Tracheal epithelial cell (primary cell): ENCODE measurements at places on chromosomes 7 and 10. TPM values are rescaled to one million over a fixed set of nuclear protein-coding genes. Genes with fewer than 3 reads are reported as not detected.

The NRBF2 gene
- total RNA-seq: 32.2 and 33.7 TPM in 2 replicates

The CYP2C19 gene
- total RNA-seq: 0.21 TPM in 1 of 2 replicates, not detected in the other

The ATE1 gene
- total RNA-seq: 21.7 and 31.3 TPM in 2 replicates

The UPK3B gene
- 0.72 and 1.7 TPM in 2 replicates for total RNA-seq

The NAPEPLD gene
- total RNA-seq: 4.0 and 5.8 TPM in 2 replicates

The NEUROD6 gene
- not detected in 2 replicates for total RNA-seq

The TEX47 gene
- not detected in 2 replicates for total RNA-seq

The ITPRID1 gene
- total RNA-seq: not detected in 2 replicates

The SMARCD3 gene
- 6.8 and 13.0 TPM in 2 replicates for total RNA-seq

The GUSB gene
- 16.6 and 21.2 TPM in 2 replicates for total RNA-seq

The NKX6-2 gene
- total RNA-seq: not detected in 2 replicates

The IL6 gene
- 23.1 TPM in 1 of 2 replicates, not detected in the other for total RNA-seq

The NEURL1 gene
- total RNA-seq: 0.24 and 0.85 TPM in 2 replicates

The SLC18A3 gene
- not detected in 2 replicates for total RNA-seq

The EVX1 gene
- total RNA-seq: not detected in 2 replicates

The HYAL4 gene
- under 0.01 TPM in 1 of 2 replicates, not detected in the other for total RNA-seq

The TRPV6 gene
- under 0.01 TPM in 1 of 2 replicates, not detected in the other for total RNA-seq

The ING3 gene
- total RNA-seq: 7.0 and 8.0 TPM in 2 replicates

The KNDC1 gene
- total RNA-seq: under 0.01 and 0.21 TPM in 2 replicates

The SHTN1 gene
- 2.3 and 4.3 TPM in 2 replicates for total RNA-seq

The PYROXD2 gene
- total RNA-seq: 2.1 and 17.1 TPM in 2 replicates

The AKR1D1 gene
- not detected in 2 replicates for total RNA-seq

The ACHE gene
- 0.24 TPM in 1 of 2 replicates, not detected in the other for total RNA-seq

The CPEB3 gene
- 0.48 and 1.5 TPM in 2 replicates for total RNA-seq

The NPC1L1 gene
- total RNA-seq: under 0.01 TPM in 1 of 2 replicates, not detected in the other

The ACSM6 gene
- total RNA-seq: not detected in 2 replicates

The CLCN1 gene
- under 0.01 TPM in 1 of 2 replicates, not detected in the other for total RNA-seq

The TMEM229A gene
- total RNA-seq: not detected in 2 replicates
